ENCODE measurements at places on chromosomes 16 and 17.

GRCh38 chr17:30573603-30574175, 96.5 kb downstream of the GOSR1 start:
- DNase-seq, result no peak

DNA sequence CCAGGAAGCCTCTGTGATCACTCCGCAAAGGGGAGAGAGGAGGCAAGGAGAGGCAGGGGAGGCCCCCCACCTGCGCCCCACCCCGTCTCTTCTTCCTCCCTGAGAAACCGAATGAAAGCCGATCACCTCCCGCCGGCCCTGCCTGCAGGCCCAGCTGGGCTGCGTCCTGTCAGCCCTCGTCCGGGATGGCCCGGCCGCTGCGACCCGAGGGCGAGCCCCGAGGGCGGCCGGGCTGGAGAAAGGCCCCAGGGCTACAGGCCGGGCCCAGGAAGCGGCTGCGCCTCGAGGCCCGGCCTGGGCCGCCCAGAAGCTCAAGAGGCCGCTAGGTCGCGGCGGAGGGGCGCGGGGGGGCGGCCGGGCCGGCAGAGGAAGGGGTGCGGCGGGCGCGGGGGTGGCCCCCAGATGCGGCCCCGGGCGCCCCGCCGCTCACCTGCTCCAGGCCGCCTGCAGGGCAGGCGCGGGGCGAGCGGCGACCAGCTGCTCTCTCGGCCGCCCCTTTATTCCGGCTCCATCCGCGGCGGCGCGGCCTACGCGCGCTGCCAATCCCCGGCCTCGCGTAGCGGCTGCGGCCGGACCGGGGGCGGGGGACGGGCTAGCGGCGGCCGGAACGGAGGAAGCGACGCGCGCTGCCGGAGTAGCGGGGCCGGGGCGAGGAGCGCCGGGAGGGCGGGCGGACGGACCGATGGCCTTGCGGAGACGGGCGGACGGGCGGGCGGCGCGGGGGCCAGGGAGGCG, at the start of gene ZNF319:
Gene ZNF319, minus strand, starts transcription at position 702 of the 735 bp plus-strand sequence. CDS start 2,407 bp downstream, outside the sequence.
- no peak for DNase-seq

GRCh38 chr17:77497578-77497934, 356.8 kb downstream of the SEC14L1 start:
- DNase-seq, result no peak

GRCh38 chr17:66915204-66915611, 49.3 kb upstream of the CACNG4 start:
- DNase-seq, result no peak

DNA sequence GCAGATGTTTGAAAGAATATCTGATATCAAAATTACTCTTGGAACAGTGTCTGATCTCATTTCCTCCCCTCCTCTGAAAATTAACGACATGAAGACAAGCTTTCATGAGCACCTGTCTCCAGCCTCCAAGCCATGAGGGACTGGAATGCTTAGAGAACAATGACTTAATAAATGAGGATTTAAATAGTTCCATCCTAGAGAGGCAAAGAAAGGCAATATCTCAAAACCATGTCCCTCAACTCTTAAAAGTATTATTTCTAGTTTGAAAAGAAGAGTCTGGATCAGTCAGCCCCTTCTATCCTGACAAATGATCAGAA, 137.5 kb downstream of the ANKFN1 start:
- no peak for DNase-seq

DNA sequence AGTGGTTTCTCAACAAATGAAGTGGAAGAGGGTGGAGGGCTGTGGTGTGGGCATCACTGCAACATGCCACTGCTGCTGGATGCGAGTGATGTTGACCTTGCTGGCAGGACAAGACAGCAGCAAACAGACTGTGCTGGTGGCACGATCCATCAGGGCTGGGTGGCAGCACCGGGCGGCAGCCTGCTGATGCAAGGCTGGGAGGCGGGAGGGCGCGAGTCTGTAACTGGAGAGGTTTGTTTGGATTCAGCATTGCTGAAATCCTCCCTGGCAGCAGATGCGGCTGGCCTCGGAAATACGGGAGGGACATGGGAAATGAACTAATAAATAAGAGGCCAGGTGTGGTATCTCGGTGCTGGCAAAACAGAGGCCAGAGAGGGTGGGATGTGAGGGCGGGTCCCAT, 224.2 kb downstream of the ENGASE start:
- DNase-seq, result no peak

DNA sequence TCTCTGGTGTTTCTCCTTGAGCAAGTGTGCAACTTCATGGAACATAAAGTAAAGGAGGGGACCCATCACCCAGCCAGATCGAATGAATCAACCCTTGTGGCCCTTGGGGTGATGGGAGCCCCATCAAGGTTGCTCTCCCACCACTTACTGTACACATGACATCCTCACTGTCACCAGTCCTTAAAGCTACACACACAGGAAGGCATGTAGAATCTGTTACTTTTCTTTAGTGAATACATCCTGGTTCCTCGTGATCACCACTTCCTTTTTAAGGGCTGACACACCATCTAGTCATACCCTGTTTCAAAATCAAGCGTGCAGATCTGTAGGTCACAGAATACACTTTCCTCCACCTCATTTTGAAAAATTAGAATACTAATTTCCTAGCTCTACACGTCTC, 22.6 kb upstream of the MPHOSPH6 start:
- DNase-seq, result no peak

- no peak for DNase-seq
Measured at GRCh38 chr17:21095735-21096134, 31.0 kb upstream of the DHRS7B start.

GRCh38 chr17:199806-200545, 18.5 kb upstream of the DOC2B start:
- no peak for DNase-seq

DNA sequence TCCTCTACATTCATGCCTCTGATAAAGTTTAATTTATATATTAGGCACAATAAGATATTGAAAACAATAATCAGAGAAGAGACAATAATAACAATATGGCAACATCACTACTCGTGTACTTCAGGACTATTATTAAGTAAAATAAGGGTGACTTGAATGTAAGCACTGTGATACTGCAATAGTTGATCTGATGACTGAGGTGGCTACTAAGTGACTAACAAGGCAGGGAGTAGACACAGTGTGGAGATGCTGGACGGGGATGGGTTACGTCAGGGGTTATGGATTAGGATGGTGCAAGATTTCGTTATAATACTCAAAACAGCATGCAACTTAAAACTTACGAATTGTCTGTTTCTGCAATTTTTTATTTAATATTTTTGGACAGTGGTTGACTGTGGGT, 32.5 kb downstream of the CYLD start:
- no peak for DNase-seq

- no peak for DNase-seq
Measured at GRCh38 chr17:75617218-75617617, 16.0 kb upstream of the SMIM5 start.

DNA sequence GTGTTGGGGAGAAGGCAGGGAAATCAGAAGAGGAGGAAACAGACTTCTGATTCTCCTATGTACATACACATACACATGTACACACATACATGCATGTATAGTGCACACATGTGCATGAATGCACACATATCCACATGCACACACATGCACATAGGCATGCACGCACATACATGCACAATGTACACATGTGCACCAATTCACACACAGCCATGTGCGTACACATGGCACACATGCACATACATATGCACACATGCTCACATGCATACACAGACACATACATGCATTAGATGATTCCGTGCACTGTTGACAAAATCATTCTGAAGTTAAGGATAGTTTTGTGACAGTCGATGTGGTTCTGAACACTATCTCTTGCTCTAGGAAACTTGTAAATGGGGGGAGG, 214.0 kb upstream of the CDH13 start:
- DNase-seq, result no peak

- DNase-seq, result no peak
Measured at GRCh38 chr17:39406951-39407350, 5.5 kb upstream of the FBXL20 start.
